Adipocyte (in vitro differentiated cells): ENCODE measurements at places on chromosomes 7 and 10.

DNA sequence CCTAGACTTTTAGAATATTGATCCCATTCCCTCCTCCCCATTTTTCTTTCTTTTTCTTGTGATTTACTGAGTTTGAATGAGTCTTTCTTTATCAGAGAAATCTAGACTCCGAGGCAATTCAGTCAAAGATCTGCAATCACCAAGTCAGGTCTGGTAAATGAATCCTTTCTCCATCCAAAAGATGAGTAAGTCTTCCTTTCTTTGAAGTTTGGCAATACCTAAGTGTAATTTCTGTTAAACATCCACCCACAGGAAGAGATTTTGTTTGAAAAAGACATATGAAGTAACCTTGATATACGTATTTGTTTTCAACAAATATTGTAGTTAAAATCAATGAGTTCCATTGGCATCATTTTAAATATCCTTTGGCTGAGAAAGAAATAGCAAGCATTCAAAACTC, 58.3 kb downstream of the SLC39A12 start:
- no peak for DNase-seq

GRCh38 chr7:29424295-29424983, 139.2 kb upstream of the PRR15 start:
- DNase-seq, result no peak

DNA sequence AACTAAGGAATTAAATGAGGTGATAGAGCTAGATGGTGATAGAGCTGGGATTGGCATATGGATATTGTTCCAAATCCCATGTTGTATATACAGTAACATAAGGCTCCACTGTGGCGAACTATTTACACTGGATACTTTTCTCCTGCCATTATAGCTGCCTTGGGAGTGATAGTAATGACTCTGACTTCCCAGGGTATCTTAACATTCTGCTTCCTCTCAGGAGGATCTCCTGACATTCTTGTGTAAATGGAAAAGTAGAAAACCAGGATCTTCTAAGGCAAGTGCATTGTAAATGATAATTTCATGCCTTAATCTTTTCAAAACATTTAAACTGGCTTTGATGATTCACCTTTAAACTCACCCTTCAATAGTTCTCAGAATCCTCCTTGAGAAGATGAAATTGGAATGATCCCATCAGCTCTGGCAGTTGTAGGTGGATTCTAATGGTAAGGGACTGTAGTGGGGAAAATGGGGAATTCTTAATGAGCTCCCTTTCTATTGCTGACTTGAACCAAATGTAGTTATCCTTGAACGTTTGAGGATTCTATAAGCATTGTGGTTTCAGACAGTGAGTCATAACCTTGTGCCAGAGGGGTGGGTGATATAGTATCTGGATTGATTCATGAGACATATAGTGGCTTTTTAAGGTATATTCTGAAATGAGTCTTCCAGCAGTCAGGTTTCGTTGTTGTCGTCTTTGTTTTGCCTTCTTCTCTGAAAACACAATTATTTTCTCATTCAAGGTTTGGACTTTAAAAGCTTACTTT, 450.0 kb downstream of the SUGCT start:
- no peak for DNase-seq

- DNase-seq, result no peak
These were observed 27.7 kb upstream of the VIPR2 start for GRCh38 chr7:159172400-159172799.

DNA sequence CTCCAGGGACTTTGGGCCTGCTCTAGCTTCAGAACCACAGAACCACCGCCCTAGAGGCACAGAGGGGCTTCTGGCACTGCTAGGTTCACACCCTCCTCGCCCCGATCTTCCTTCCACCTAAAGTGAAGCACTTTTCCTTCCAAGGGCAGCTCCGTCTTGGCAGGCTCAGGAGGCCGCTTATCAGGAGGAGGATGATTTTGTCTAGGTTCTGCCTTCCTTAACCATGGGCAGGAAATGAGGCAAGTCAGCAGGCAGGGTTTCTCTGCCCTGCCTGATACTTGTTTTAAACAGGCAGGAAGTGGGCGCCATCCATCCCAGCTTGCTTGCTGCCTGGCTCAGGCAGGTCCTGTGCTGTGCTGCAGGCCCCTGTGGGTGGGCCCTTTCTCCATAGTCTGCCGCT, 8.3 kb upstream of the ATP6V0E2 start:
- no peak for DNase-seq

DNA sequence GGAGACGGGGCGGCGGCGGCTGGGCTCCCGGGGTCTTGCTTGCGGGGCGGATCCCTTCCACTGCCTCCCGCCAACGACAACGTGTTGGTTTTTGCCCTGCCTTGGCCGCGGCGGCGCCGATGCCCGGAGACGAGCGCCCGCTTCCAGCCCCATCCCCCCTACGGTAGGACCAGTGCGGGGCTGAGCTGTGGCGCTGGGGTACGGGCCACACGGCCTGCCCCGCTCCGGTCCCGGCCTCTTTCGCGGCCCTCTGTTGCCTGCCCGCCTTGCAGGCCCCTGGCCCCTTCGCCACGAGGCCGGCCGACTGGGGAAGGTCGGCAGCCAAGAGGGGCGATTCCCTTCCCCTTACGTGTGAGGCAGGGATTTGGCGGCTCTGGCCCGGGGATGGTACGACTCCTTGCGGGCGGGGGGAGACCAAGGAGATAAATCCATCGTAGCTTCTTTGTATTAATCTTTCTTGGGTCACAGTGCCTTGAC, 488 bp downstream of the EIF4H start:
- DNase-seq, result peak; percentile 84

- no peak for DNase-seq
These were observed 72.6 kb upstream of the STEAP1 start for GRCh38 chr7:90081621-90082020.

GRCh38 chr7:85320699-85321476, 134.0 kb upstream of the SEMA3D start:
- peak; percentile 25 for DNase-seq

GRCh38 chr10:89119651-89120050, 87.5 kb downstream of the CH25H start:
- DNase-seq, result no peak

DNA sequence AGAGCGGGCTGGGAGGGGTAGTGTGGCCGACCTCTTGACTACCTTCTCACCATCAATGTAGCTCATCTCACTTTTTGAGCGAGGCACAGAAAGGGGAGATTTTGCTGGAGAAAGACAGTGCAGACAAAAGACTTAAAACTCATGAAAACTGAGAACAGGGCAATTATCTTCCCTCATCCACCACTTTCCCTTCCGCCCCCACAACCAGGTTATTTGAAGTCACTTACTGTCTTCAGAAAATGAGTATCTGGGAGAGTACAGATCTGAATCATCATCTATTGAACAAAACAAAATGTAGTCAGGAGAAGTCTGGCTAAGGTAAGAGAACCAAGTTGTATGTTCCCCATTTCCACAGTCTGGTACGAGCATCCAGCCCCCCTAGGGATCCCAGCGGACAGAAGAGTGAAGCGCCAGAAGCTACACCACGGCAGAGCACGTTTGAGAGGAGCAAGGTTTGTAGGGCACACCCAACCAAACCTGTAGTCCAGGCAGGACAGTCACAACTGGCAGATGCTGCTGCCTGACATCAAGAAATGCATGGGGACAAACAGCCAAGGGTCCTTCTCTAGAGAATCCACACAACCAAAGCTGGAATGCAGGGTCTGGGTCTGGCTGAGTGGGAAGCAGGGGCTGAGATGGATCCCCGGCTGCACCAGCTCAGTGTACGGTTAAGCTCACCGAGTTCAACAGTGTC, 93.4 kb upstream of the PDLIM1 start:
- no peak for DNase-seq

DNA sequence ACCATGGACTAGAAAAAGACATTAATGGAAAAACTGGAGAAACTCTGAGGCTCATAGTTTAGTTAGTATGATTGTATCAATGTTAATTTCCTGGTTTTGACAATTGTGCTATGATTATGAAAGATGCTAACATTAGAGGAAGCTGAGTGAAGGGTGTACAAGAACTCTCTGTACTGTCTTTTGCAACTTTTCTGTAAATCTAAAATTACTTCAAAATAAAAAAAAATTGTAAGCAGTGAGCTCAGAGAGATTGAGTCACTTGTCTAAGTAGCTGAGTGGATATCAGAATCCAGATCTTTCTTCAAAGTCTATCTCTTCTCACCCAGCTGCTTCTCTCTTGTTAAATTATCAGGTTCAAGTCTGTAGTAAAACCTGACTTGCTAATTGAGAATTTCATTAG, 181.1 kb downstream of the PLCE1 start:
- peak; percentile 58 for DNase-seq

GRCh38 chr7:15554081-15554480, 7.7 kb downstream of the AGMO start:
- DNase-seq, result peak; percentile 19

- no peak for DNase-seq
These were observed 151.5 kb downstream of the FRMD4A start for GRCh38 chr10:14179251-14179650.

GRCh38 chr7:108012499-108013430, 9.8 kb upstream of the LAMB1 start:
- DNase-seq, result no peak

DNA sequence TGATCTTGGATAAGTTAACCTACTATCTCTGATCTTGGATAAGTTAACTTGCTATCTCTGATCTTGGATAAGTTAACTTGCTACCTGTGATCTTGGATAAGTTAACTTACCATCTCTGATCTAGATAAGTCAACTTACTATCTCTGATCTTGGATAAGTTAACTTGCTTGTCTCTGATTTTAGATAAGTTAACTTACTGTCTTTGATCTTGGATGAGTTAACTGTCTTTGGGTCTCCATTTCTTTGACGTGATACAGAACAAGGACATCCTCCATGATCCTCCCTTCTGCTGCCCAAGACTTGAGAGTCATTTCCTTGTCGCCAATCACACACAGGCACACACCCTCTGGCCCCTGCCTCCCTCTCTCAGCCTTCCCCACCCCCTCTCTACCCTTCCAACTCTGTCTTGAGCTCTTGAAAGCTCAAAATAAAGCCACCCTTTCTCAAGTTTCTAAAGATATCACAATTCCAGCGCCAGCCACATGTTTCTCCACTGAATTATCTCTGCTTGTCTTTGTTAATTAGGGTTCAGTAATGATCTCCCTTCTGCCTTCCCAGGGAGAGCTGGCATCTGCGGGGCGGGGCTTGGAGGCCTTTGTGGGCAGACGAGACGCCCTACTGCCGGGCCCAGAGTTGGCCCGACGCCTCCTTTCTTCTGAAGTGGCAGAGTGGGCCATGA, 85.1 kb upstream of the GTF2I start:
- DNase-seq, result no peak

DNA sequence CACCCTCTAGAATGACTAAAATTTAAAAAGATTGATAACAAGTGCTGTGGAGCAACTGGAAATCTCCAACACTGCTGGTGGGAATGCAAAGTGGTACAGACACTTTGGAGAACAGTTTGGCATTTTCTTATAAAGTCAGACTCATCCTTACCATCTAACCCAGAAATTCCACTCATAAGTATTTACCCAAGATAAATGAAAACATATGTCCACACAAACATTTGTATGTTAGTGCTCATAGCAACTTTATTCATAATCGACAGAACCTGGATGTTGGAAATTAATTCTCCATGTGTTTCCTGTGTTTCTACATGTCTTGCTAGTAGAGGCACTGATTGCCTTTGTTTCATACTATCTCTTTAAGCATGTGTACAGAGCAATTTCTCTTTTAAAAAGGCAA, 282.4 kb downstream of the AHR start:
- DNase-seq, result peak; percentile 52

DNA sequence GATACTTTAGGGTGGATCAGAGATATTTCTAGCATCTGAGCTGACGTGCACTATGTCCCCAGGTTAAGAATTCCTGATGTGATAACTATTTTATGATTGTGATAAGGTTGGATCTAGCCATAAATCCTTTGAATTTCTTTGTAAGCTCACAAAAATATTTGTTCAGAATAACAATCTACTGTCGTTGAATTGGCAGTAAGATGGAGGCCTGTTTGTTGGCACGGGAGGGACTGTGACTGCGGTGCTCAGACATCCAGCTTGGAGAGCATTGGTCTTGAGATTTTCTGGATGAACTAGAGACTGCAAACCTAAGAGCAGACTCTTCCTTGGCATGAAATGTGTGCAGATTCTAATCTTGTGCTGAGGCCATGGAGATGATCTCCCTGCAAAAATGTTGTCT, 131.1 kb downstream of the LRRC4 start:
- DNase-seq, result no peak

GRCh38 chr10:24214762-24215161, 5.8 kb downstream of the KIAA1217 start:
- no peak for DNase-seq

DNA sequence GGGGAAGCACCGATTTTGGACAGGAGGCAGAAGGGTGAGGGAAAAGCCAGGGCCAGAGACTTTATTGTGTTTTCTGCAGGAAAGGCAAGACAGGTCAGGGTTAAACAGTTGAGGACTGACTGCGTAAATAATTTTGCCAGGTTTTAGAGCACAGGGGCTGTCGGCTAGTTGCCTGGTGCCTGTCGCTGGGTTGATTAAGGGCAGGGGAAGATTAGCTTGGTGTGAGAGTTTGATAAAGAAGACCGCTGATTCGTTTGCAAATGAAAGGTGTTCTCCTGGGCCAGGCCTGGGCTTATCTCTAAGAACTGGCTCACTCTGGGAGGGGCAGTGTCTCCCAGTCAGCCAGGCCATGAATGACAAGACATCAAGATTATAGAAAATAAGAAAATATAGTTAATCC, 75.6 kb downstream of the SLC37A3 start:
- no peak for DNase-seq

DNA sequence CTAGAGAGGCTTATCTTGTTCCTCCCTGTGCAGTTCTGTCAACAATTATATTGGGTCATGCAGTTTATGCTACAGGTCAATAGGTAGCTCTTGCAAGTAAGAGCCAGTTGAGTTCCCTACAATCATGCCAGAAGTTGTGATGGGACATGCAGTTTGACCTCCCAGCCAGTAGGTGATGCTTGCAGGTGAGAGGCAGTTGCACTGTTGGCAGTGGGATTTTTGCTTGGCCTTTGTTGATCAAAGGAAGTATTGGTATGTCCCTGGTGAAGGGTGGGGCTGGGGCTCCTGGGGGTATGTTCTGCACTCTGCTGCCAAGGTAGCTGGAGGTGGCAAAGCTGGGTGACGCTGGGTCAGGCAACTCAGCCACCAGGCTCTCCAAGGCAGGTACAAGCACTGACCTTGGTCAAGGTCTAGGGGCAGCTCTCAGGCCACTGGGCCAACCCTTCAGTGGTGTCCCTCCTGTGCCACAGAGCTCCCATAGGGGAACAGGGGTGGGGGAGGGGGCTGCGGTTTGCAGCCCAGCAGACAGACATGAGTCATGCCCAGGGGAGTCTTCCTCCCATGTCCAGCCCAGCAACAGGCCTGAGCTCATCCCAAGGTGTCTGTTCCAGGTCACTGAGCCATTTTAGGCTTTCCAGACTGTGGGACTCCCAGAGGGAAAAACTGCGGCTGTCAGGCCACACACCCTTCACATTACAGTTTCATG, 43.3 kb downstream of the MEOX2 start:
- DNase-seq, result no peak

DNA sequence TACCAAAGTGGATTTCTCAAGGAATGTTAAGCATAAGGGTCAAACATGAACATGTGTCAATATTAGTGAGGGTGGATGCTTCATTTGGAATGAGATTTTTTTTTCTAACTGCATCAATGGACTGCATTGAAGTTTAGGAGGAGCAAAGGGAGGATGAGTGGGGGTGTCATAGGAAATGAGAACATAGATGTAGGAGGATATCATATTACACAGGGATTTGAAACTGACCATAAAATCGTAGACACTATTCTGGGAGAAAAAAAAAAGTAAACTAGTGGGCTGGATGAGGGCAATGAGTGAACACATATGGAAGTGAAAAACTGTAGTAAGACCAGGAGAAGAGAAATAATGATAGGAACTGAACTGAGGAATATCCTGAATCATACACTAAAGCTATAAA, 109.4 kb downstream of the SEMA3A start:
- peak; percentile 24 for DNase-seq
